ENCODE measurements at places on chromosomes 1 and 21.
A peak's percentile ranks its signal among the peaks of the same experiment; 100 is the strongest.

- no peak for DNase-seq
Measured at GRCh38 chr21:41377715-41378114, 15.9 kb downstream of the MX2 start.

DNA sequence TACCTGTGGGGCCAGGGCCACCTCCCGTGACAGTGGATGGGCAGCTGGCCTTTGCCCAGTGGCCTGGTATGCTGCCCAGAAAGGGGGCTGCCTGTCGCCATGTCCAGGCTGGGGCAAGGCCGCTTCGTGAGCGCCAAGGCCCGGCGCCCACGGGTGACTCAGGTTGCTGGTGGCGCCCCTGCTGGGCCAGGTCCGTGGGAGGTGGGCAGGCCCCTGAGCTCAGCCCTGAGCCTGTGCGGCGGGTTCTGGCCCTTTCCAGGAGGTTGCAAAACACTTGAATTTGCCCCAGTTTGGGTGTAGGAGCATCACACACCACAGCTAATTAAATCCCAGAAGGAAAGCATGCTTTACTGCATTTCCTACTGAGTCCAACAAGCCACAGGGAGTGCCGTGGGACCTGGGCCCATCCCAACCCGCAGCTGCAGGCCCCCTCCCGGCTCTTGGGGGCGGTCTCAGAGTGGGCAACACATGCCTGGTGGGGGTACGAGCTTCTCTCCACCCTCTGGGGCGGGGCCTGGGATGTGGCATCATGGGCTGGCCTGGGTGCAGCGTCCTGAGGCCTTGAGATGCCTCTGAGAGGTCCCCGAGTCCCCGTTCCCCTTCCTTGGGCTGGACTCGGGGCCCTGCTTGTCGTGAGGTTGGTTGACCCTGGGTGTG, 159.8 kb downstream of the PEX14 start:
- DNase-seq, result no peak

GRCh38 chr1:111789666-111790316, 34.1 kb downstream of the DDX20 start:
- no peak for DNase-seq

GRCh38 chr1:70909262-70909822, 138.3 kb downstream of the PTGER3 start:
- no peak for DNase-seq

DNA sequence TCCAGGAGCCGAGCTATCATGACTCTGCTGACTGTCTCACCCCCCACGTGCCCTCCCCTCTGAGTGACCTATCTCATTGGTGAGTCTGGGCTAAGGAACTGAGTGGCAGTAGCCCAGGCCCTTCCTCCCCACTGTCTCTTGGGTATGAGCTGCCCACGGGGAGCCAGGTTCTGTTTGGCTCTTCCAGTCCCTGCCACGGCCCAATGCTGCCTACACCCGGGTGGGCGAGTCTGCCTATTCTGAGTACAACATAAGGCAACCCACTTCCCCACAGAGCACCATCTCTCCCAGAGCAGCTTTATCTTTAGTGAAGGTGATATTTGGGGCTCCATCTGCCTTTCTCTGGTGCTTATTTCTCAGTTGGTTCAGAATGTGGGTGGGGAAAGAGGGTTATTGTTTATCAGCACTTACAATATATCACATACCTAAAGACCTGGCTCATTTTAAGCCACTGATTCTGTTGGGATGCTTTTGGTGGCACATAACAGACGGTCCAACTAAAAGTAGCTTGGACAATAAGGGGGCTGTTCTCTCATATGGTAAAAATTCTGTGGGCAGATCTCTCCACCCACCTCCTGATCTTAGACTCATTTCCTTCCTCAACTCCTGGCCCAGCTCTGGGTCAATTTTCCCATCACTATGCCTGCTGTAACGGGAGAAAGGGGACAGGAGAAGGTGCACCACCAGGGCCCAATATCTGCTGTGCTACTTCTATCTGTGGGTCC, 27.7 kb upstream of the VWA5B1 start:
- no peak for DNase-seq

DNA sequence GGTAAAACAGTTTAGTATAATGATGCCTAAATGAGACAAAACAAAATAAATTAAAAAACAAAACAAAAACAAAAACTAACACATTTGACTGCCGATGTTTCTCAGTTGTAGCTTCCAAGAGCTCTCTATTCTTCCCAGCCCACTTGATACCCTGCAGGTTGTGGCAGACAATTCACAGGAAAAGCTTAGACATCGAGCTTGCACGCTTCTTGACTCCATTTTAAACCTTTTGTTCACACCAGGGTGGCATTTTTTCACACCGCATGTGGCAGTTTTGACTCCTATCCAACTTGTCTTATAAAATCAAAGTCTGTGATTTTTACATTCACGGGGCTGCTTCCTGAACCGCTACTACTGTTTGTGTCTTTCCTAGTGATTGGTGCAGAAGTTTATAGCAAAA, 575.9 kb downstream of the USP25 start:
- DNase-seq, result peak; percentile 14

DNA sequence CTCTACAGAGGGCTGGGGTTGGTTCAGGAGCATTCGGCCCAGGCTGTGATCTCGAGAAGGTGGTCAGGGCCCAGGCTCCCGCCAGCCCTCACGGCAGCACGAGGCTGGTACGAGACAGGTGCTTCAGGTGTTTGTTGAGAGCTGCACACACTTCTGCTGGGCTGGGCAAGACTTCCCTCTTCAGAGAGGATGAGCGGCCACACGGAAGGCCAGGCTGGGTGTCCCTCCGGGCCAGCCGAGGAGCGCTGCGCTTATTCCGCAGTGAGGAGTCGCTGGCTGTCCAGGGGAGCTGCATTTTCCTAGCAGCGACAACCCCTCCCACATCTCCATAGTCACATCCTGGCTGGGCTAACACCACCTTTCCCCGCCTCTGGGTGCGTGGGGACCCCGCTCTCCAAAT, 50.5 kb downstream of the PDE9A start:
- DNase-seq, result no peak

DNA sequence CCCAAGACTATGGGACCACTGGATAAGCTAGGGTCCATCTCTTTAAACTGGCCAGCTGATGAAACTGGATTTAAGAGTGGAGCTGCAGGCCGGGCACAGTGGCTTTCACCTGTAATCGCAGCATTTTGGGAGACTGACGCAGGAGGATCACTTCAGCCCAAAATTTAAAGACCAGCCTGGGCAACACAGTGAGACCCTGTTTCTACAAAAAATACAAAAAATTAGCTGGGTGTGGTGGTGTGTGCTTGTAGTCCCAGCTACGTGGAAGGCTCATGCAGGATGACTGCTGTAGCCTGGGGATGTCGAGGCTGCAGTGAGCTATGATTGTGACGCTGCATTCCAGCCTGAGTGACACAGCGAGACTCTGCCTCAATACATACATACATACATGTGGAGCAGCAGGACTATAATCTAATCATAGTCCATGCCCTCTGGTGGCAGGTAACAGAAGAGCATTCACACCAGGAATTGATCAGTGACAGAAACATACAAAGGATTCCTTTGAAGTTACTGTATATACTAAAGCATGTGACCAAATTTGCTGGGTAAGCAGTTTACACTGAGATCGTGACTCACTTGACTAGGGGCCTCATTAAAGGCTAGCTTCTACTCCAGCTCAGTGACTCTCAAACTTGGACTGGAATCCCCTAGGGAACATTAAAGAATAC, 101.5 kb upstream of the SLFNL1 start:
- DNase-seq, result no peak

DNA sequence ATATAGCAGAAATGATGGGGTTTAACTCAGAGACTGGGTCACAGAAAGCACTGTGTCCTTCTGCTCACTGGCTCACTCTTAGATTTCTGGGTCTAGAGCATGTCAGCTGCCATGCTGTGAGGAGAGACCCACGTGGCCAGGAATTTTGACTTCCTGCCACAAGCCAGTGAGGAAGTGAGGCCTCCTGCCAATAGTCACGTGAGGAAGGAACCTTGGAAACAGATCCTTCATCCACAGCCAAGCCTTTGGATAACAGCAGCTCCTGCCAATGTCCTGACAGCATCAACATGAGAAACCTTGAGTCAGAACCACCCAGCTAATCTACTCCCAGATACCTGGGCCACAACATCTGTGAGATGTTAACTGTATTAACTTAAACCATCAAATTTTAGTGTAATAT, 114.5 kb upstream of the PLPPR5 start:
- peak; percentile 3 for DNase-seq

- peak; percentile 94 for DNase-seq
Measured at GRCh38 chr1:246947255-246947654, 15.5 kb upstream of the AHCTF1 start.

DNA sequence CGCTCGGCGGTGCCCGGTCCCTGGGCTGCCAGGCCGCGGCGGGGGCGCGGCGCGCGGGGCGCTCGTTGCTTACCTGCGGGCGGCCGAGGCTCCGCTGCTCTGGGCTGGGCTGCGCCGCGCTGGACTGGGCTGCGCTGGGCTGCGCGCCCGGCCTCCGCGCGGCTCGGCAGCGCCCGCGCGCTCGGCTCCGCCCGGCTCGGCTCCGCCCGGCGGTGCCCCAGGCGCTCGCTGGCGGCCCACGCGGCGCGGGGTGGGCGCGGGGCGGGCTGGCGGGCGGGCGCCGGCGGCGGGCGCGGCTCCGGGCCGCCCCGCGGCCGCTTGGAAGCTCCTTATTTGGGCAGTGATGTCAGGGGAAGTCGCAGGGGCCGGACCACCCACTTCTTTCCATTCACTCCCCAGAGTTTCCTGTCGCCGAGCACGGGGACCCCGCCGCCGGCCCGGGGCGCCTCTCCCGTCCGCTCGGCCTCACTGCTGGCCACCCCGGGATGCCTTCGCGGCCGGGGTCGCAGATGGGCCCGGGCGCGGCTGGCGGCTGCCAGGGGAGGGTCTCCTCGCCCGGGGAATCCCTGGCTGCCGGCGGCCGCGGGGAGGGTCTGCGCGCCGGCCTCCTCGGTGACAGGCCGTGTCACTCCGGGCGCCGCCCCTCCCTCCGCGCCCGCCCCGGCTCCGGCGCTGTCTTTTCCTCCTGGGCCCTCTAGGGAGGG, 177.7 kb upstream of the EDN2 start:
- peak; percentile 72 for DNase-seq

DNA sequence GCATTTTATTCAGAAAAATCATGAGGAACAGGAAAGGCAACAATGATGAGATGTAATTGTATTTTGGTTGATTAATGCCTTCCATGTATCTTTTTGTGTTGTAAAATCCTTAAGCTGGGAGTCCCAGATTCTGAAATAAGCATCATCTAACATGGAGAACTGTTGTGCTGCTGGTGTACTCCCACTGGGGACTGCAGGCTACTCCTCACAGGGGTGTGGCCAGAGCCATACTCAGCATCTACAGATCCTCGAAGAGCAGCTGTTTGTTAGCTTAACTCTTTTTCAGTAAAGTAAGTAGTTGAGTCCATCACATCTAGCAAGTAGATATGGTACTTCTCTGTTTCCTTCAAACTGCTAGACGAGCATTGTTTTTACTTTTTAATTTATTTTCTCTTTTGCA, 358.0 kb downstream of the BRINP3 start:
- no peak for DNase-seq

DNA sequence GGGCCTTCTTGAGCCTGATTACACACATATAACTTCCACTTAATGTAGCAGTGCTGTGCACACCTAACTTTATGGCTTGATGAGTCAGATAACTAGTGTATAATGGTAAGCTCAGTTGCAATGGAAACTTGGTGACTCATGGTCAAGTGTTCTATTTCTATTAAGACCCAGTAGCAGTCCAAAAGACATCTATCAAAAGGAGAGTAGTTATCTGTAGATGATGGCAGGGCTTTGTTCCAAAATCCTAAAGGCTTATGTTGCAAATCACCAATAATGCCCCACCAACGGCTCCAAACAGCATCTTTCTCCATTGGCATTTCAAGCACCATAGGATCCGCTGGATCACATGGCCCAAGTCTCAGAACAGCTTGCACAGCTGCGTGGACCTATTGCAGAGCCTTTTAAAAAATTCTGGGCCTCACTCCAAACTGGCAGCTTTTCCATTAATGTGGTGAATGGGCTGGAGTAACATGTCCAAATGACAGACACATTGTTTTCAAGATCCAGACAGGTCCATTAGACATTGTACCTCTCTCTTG, 566.8 kb upstream of the USP24 start:
- no peak for DNase-seq

- no peak for DNase-seq
Measured at GRCh38 chr1:154416471-154417337, 11.6 kb downstream of the IL6R start.

DNA sequence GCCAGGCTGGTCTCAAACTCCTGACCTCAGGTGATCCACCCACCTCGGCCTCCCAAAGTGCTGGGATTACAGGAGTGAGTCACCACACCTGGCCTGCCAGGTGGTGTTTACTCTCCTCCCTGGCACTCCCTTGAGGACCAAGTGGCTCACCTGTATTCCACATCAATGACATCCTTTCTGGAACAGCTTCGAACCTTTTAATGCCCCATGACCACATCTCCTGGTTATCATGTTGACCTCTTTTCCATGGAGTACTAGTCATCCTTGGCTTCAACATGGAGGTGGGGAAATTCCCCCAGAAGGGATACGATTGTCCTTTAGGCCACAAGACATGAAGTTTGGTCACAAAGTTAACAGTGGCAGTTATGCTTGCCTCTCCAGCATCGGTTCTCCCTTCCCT, 66.9 kb downstream of the CDC7 start:
- DNase-seq, result no peak

GRCh38 chr1:223001653-223002634, 141.1 kb downstream of the TLR5 start:
- DNase-seq, result no peak

GRCh38 chr21:37455504-37455911, 88.9 kb downstream of the DYRK1A start:
- DNase-seq, result no peak

GRCh38 chr1:161905269-161905884, 118.3 kb downstream of the OLFML2B start:
- DNase-seq, result peak; percentile 37

GRCh38 chr1:2241820-2242219, 13.7 kb downstream of the SKI start:
- no peak for DNase-seq

- no peak for DNase-seq
Measured at GRCh38 chr1:15413563-15414444, 4.1 kb downstream of the EFHD2 start.

DNA sequence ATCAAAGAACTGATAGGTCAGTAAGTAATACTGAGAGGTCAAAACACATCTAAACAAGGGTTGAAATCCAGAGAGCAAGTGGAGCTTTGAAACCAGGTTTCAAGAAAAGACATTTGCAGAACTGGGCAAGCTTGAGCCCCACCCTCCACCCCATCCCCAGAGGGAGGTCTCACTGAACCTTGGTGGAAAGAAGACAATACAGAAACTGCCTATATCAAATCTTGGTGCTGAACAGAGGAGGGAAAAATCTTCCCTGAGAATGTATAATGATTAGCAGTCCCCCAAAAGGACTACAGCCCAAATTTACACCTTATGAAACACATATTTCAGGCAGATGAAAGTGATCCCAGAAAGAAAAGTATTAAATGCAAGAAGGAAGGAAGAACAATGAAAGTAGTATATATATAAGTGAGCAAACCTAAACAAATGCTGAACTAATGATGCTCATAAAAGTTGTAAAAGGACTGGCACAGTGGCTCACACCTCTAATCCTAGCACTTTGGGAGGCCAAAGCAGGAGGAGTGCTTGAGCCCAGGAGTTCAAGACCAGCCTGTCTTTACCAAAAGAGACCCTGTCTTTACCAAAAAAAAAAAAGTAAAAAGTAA, 12.4 kb downstream of the ZBTB17 start:
- no peak for DNase-seq
